GM10248 (cell line): ENCODE measurements at places on chromosomes 1 and 21.

DNA sequence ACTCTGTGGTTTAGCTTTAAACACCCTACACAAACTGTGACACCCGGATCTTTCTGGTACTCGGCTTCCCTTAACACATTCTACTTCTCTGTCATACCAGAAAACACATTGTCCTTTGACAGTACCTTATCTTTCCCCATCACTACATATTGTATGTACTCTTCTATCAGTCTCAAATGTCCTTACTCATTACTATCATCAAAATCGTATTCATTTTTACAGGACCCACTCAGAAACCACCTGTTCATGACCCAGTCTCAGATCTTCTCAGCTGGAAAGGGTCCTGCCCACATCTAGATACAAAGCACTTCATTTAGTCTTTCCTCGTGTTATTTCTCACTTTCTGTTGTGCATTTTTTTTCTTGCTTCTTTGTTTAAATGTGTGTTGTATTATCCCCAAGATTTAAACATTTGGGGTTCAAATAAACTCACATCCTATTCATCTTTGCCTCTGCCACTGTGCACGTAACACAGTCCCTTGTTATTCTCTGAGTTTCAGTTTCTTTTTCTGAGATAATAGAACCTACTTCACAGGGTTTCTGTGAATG lies 27.7 kb downstream of the CD34 start:
- DNase-seq = no peak

GRCh38 chr1:6807782-6808181 lies 22.5 kb downstream of the CAMTA1 start:
- DNase-seq = no peak

GRCh38 chr1:94486990-94487389 lies 54.6 kb downstream of the F3 start:
- DNase-seq = no peak

DNA sequence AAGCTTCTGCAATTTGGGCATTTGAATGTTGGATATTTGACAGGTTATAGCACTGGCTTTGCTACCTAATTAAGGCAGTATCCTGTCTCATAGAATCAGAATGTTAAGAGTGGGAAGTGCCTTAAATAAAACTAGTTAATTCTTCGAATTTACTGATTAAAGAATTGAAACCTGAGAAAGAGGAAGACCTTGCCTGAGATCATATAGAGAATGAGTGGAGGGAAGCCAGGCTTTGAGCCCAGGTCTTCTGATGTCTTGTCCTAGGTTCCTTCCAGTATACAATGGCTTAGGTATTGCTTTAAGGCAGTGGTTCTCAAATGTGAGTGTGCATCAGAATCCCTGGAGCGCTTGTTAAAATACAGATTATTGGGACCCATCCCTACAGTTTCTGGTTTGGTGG lies 20.9 kb upstream of the SH3BGRL3 start:
- DNase-seq = no peak

DNA sequence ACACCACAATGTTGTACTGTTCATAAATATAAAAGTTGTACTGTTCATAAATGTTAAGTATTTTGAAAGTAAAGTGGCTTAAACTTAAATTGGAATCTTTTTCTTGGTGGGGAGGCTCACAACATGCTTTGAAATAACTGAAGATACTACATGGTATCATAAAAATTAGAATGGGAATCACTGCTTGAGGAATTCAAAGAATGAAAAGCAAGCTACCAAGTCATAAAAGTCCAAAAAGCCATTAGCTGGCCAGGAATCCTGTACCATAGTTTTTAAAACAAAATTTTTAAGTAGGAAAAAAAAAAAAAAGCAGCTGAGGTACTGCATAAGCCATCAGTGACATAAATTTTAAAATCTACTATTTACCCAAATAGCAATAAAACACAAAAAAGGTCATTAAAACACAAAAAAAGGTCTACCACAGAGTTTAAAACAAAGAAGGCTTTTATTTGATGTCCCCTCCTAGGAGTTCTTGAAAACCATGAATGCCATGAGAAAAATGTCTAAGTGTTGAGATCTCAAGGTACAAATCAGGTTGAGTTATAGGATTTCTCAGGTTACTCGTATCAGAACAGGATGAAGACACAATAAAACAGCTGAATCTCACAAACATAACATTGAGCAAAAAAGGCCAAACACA lies 8.6 kb downstream of the ZZZ3 start:
- no peak for DNase-seq

GRCh38 chr1:172143384-172144055 lies 277.0 kb upstream of the C1orf105 start:
- no peak for DNase-seq

GRCh38 chr1:15062479-15063099 lies 91.0 kb upstream of the TMEM51 start:
- no peak for DNase-seq

- DNase-seq = no peak
These were observed 187.5 kb downstream of the PDE4B start for GRCh38 chr1:65980237-65980636.

- no peak for DNase-seq
These were observed 212.3 kb downstream of the NCAM2 start for GRCh38 chr21:21210552-21210951.

GRCh38 chr1:154348429-154349076 lies 23.2 kb downstream of the ATP8B2 start:
- DNase-seq = no peak

GRCh38 chr1:63545780-63546179 lies 22.5 kb downstream of the EFCAB7 start:
- DNase-seq = no peak
